ENCODE measurements at places on chromosomes 3 and 15.

GRCh38 chr3:165206454-165207266 lies 10.5 kb upstream of the SLITRK3 start:
- no peak for DNase-seq

GRCh38 chr15:64865998-64866520 lies 24.3 kb downstream of the PLEKHO2 start:
- DNase-seq: no peak

- DNase-seq: no peak
These were observed 7.3 kb upstream of the GHRL start for GRCh38 chr3:10300087-10300486.

- DNase-seq: peak; percentile 37
These were observed 675 bp downstream of the RBM15B start for GRCh38 chr3:51391566-51392354.

GRCh38 chr15:64209680-64210334 lies 47.0 kb upstream of the PPIB start:
- no peak for DNase-seq

DNA sequence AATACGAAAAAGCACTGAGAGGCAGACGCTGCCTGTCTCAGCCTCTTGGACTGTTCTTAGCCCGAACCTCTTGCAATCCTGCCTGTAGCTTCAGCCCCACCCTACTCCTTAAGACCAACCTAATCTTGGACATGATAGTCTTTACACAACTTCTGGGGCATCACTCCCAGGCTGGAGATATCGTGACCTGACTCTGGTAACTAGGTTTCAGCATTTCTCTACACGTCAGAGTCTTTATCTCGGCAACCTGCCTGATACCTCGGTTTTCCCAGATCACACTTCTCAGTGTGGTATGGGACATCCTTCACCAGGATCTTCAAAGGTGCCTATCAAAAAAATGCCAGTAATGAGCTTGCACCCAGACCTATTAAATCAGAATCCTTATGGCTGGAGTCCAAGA lies 590.2 kb upstream of the KCNMB2 start:
- no peak for DNase-seq

- DNase-seq: no peak
These were observed 8.3 kb downstream of the STOML1 start for GRCh38 chr15:73983773-73984172.

DNA sequence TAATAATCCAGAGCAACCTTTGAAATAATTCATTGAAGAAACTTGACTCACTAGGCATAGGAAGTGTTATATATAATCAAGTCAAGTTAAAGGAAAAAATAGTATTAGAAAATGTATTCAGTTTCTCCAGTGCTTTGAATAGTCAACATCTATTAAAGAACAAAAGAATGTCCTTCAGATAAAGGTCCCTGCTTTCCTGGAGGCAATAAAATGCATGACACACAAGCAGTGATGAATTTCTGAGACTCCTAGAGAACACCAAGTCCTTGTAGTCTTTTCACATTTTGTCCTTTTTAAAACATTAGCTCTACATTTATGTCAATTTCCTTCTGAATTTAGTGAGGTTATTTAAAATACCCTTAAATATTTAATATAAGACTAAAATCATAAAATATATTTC lies 695.5 kb downstream of the EPHA3 start:
- DNase-seq: no peak

GRCh38 chr3:128413413-128414205 lies 53.1 kb downstream of the DNAJB8 start:
- DNase-seq: no peak

DNA sequence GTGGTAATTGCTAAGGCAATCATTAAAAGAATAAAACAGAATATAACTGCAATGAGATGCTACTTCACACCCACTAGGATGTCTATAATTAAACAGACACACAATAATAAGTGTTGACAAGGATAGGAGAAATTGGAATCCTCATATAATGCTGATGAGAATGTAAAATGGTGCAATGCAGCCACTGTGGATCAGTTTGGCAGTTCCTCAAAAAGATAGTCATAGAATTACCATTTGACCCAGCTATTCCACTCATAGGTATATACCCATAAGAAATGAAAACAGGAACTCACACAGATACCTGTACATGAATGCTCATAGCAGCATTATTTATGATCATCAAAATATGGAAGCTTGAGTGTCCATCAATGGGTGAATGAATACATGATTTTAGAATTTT lies 9.6 kb upstream of the RNF111 start:
- no peak for DNase-seq

DNA sequence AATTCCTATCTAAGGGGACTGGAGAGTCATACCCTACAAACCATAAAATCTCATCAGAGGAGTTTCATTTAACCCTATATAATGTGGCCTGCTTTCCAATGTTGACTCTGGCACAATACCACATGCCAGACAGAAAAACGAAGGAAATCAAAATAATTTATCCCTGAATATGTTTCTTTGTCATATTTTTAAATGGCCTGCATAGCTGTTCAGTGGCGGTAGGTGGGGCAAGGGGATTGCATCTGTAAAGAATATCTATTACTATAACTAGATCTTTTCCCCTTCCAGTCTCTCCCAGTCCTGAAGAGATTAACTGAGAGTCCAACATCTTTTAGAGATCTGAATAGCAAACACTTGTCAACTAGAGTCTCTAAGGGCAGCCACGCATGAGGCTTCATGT lies 278.1 kb upstream of the CTNNB1 start:
- no peak for DNase-seq

GRCh38 chr15:95684693-95685115 lies 645.8 kb upstream of the NR2F2 start:
- no peak for DNase-seq

DNA sequence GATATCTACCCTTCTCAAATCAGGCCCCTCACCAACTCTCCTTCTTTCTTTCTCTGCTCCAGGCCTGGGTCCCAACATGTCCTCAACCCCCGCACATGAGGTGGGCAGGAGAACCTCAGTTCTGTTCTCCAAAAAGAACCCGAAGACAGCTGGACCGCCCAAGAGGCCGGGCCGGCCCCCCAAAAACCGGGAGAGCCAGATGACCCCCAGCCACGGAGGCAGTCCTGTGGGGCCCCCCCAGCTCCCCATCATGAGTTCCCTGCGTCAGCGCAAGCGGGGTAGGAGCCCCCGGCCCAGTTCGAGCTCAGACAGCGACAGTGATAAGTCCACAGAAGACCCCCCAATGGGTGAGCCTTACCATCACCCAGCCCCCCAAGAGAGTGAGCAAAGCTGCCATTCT lies 5.6 kb upstream of the OGG1 start:
- no peak for DNase-seq

DNA sequence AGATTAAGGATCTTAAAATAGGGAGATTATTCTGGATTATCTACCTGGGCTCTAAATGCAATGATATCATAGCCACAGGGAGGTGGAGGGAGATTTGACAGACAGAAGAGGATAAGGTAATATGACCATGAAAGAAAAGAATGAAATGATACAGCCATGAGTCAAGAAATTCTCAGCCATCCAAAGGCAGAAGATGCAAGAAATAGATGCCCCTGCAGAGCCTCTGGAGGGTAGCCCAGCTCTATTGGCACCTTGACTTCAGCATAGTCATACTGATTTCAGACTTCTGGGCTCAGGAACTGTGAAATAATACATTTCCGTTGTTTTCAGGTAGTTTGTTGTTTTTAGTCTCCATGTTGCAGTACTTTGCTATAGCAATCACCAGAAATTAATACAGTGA lies 31.9 kb upstream of the FOXB1 start:
- no peak for DNase-seq

DNA sequence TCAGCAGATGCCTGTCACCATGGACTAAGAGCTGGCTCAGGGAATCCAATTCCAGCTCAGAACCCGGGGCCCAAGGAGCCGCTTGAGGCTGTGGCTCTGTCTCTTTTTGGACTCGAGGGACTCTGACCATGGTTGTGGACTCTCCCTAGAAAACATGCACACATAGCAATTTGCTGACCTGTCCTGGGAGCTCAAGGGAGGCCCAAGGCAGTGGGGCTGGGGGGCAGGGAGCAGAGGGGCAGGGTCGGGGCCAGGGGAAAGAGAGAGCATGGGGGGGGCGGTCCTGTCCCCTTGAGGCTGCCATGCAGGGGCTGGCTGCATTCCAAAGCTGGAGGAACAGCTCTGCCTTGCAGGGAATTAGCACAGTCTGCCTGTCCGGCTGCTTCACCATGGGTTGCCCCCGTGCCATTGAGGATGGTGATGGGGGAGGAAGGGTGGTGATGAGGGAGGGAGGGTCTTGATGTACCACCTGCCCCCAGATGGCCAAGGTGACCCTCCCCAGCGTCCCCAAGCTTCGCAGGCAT lies 190.1 kb downstream of the GOLGA6L6 start:
- DNase-seq: no peak

GRCh38 chr15:100123611-100124010 lies 218.2 kb downstream of the ADAMTS17 start:
- no peak for DNase-seq

GRCh38 chr15:89395461-89395871 lies 60.8 kb upstream of the POLG start:
- DNase-seq: no peak

- no peak for DNase-seq
These were observed 228.2 kb downstream of the TCF12 start for GRCh38 chr15:57146506-57147201.

GRCh38 chr3:161914703-161915417 lies 418.3 kb downstream of the OTOL1 start:
- DNase-seq: no peak

DNA sequence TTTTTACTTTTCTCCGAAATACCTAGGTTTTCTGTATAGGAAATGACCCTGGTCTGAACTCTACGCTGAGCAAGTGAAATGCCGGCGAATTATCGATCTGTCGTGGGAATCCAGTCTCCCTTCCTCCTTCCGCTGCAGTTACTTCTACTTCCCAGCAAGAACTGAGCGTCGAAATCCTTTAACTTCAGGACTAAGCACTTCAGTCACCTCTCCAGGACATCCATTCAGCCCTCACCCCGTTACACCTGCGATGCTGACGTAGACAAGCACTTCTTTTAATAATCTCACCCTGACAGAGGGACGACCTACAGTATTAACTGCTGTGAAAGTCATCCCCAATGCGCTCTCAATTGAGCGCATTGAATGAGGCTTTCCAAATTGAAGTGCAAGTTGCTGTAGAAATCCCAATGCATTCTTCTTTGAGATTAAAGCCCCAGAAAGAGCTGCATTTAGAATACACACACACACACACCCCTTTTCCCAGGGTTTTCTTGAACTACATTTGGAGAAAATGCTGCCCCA lies 1.3 kb downstream of the TOP2B start:
- DNase-seq: peak; percentile 9

DNA sequence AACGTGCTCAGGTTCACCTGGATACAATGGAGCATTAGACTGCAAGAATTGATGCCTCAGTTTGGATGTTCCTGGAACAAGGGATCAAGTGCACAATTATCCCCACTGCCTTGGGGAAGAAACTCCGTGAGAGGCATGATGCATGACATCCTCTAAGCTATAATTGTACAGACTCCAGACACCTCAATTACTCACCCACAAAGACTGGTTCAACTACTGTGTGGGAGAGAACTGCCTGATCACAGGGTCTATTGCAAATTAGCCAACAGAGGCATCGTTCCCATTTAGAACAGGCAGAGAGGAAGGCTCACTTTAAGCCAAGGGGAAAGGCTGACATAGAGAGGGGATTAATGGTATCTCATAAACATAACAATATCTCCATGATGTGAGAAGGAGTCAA lies 43.5 kb downstream of the ARRDC4 start:
- DNase-seq: no peak
